ENCODE measurements at places on chromosomes 6 and 20. TPM values are rescaled to one million over a fixed set of nuclear protein-coding genes. Genes with fewer than 3 reads are reported as not detected.
A peak's percentile ranks its signal among the peaks of the same experiment; 100 is the strongest.

The MYBL2 gene
- 0.26 TPM for total RNA-seq

DNA sequence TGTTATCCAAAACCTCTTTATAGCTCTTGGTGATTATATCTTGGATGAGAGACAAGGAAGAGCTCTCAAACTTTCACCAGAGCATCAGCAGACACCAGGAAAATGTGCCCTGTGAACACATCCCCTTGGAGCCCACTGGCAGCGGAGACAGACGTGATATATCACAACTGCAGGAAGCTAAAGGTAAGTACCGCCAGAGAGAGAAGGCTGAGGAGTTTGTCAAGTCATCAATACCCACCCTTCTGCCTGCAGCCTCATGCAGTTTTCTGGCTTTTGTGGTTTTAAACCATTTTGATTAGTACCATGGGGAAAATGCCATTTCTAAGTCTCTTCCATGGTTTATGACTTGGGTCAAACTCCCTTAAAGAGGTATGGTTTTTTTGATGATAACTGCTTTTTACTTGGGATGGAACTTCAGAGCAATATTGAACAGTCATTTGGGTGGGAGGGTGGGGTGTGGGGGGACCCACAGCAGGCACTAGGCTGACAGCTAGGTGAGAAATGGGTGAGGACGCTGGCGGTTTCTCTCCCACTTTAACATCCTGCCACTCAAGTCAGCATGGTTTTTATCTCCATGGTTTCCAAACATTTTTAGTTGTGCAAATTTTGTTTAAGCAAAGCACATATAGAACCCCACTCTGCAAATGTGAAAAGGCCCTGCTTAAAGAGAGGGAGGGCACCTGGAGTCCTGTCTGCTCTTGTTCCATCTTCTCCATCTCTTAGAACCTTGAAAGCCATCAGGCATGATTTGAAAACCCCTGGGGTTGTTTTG, 108.4 kb downstream of the SCML4 start:
- DNase-seq: no peak

- no peak for DNase-seq
These were observed 330.8 kb downstream of the TAF4 start for GRCh38 chr20:61734733-61735502.

DNA sequence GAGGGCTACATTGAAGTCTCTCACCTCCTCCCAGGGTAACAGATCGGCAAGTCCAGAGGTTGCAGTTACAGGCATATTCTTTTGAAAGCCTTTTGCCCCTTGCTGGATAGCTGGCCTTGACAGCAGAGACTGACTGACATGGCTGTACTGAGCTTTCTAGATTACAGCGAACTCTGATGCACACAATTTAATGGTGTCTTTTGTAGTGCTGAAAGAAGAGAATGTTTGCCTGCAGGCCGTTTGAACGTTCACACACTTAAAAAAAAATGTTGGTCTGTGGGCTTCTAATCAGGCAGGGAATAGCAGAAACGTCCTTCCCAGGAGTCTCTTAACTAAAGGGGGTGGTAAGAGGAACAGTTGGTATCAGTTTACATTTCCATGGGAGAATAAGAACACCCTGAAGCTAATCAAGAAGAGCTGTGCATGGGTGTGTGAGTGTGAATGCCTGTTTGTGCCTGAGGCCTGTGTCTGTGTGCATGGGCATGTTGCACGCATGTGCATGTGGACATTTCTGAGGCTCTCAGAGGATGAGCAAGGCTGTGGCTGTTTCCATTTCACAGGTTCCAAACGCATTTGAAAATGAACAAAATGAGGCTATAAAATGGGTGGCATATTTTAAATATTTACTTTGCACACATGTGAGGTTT, 213.9 kb upstream of the SSTR4 start:
- no peak for DNase-seq

DNA sequence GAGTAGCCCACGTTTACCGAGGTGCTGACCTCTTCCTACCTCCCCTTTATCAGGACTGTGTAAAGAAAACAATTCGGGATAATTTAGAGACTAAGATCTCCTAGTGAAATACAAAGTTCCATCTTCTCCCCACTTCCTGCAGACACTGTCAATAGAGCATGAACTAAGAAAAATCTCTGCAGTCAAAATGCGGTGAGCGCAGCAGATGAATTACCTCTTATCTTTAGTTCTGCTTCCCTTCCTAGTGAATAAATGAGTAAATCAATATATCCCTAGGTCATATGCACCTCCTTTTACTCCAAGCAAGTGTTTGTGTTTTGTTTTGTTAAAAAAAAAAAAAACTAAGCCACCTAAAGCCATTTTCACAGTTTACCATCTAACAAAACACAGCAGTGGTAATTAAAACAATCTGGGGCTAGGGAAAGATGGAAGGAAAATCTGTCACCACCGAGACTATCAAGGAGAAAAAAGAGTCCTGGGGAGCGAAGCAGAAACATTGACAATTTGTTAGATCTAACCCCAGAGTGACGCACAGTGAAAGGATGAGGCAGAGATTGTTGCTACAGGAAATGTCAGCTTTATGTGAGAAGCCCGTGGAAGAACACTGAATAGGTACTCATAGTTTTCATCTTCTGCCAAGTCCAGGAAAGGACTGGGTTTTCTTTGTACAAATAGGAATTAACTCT, 159.4 kb upstream of the SPTLC3 start:
- DNase-seq: no peak

The NFATC2 gene
- total RNA-seq: under 0.01 TPM

GRCh38 chr20:58006346-58007316, 221.8 kb downstream of the ANKRD60 start:
- no peak for DNase-seq

- no peak for DNase-seq
These were observed 25.1 kb upstream of the CDH22 start for GRCh38 chr20:46333161-46333991.

DNA sequence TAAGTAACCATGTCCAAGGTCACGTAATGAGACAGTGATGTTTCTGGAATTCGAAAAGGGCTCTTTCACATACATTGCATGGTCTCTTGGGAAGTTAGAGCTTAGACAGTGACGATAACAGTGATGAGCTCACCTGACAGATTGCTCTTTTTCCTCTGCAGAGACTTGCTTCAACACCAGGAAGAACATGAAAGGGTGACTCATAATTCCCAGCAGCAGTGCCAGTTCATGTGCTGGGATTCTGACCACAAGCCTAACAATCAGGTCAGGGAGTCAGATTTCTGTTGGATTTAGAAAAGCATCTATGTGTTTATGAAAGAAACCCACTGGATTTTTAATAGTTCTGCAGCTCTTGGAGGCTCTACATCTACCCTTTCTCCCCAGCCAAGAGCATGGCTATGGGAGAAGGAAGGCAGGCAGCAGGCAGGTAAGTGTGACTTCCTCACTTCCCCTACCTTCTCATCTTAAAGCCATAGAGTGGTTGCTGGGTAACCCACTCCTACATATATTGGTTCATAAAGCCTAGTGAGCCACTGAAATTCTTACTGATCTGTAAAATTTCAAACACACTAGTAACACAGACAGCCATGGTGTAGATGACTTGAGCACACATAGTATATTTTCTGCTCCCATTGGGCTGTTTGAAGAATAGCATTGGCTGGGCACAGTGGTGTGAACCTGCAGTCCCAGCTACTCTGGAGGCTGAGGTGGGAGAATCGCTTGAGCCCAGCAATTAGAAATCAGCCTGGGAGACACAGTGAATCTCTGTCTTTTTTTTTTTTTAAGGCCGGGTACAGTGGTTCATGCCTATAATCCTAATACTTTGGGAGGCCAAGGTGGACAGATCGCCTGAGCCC, 44.4 kb upstream of the LOC128125822 start:
- peak; percentile 99 for DNase-seq

DNA sequence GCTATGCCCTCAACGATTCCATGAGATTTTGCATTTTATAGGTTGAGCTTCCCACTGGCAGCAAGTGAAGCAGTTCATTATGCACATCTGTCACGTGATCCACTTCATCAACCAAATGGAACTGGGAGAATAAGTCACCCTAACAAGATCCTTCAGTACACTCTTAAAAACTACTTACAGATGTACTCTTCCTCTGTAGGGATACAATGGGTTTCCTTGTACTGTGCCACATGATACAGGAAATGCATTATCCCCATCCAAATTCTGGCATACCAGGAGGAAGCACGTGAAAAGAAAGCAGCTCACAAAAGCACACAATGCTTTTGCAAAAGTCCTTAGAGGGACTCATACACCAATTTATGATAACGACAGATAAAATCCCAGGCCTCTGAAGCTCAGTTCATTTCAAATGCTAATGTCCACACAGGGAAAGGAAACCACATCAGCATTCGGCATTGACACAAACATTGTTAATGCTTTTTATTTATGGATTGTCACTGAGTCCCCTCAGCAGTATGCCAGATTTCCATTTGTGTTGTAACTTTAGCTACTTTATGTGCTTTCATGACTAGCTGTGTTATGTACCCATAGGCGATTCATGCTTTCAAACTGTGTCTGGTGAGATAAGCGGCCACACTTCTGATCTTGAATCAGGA, 58.1 kb upstream of the REV3L start:
- DNase-seq: no peak

- DNase-seq: no peak
These were observed 18.9 kb upstream of the GTF3C6 start for GRCh38 chr6:110939429-110940200.

The SIRPG gene
- total RNA-seq: not detected

The HTR1E gene
- total RNA-seq: not detected

DNA sequence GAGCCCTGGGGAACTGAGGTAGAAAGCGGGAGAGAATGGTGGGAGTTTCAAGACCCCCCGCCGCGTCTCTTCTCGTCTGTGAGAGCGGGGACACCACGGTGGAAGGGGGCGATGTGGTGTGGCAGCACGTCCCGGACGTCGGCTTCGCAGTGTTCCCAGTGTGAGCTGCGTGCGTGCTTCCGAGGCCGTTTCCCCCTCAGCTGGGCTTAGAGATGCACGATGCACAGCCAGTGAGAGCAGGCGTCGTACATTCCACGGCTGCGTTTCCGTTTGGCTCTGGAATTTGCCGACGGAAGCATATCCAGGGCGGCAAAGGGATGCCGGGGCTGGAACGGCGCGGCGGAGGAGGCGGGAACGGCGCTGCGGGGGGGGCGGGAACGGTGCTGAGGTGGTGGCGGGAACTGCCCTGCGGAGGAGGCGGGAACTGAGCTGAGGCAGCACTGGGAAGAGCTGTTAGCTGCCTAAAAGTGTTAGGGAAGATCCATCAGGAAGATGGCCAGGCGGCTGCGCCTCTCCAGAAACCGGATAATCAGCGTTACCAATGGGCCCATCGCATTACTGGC, 37.7 kb downstream of the KIF25 start:
- DNase-seq: peak; percentile 43

The BMP7 gene
- not detected for total RNA-seq

The PRDM13 gene
- total RNA-seq: not detected

GRCh38 chr6:35713006-35713767, 23.6 kb upstream of the ARMC12 start:
- no peak for DNase-seq

- DNase-seq: no peak
These were observed 22.6 kb upstream of the SIRPB2 start for GRCh38 chr20:1513801-1514200.

The BCAS1 gene
- under 0.01 TPM for total RNA-seq

DNA sequence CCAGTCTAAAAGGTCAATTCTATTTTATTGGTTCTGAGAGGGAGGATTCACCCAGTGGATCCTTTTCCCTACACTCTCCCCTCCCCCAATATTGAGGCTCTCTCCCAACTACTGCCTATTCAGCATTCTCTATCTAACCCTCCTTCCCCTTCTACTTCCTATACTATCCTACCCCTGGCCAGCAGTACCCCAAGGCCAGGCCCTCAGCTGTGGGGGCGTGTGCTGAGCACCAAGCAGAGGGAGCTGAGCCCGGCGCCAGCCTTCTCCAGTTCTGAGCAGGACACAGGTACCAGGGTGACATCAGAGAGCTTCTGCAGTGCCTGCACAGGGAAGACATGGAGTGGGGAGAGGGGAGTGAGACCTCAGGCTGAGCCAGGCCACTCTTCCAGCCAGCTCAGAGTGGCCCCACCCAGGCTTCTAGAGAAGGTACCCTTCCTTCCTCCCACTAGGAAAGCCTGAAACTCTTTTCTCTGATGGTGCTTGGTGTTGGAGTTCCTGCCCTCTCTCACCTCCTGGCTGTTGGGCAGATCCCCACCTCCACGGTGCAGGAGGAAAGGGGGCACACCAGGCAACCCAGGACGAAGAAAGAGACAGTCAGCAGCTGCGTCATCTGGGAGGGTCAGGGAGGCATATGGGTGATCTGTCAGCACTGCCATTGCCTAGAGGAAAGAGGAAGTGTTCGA, 1.9 kb downstream of the DDAH2 start:
- DNase-seq: no peak

- DNase-seq: no peak
These were observed 27.8 kb upstream of the PIM1 start for GRCh38 chr6:37142050-37142614.

DNA sequence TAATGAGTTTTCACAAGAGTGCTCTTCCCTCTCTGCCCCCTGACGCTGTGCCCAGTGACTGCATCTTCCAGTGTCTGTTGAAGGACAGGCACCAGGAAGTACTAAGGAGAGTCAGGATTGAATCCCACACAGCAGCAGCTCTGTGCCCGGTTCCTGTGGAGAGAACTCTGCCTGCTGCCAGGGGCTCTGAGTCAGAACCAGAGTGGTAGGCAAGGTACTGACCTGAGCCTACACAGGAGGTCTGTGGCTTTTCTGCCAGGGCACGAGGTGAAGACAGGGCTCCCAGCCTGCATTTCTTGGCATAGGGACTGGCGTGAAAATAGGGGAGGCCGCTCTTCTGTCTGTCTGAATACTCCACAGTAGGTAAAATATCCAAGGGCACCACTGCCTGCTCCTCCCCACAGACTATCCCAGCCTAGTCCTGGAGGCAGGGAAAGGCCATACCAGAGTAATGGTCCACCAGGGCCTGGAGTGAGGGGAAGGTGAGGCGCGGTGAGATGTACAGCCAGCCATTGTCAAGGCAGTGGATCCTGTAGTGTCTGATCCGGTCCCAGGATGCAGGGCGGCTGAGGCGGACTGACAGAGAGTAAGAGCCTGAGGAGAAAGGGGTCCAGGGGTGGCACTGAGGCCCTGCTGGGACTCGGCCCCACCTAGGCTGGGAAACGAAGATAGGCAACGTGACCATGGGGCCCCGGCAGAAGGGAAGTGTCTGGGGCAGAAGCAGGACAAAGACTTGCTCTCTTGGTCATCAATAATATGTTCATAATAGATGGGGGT, 9.4 kb downstream of the RAB5IF start:
- peak; percentile 21 for DNase-seq

GRCh38 chr6:44233567-44234100, 10.2 kb downstream of the SLC29A1 start:
- no peak for DNase-seq

- DNase-seq: no peak
These were observed 290.8 kb downstream of the THBS2 start for GRCh38 chr6:168962886-168963285.

DNA sequence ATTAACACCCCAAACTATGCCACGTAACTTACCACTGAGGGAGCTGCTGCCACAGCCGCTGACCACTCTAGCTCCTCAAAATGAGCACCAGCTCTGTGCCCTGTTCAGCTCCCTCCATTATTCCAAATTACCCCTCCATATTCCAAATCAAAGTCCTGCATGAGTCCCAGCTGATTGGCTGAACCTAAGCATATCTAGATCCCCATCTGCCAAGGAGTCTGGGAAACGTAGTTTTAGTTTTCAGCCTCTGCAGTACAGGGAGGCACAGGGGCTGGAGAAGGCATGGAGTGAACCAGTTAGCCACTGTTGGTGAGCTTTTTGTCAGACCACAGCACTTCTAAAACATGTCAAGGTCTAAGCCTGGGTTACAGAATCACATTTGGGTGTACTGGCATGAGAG, 15.9 kb downstream of the UNC5CL start:
- no peak for DNase-seq

- no peak for DNase-seq
These were observed 43.7 kb downstream of the MAPK14 start for GRCh38 chr6:36071281-36071680.

GRCh38 chr6:87054143-87054833, 40.6 kb downstream of the CGA start:
- DNase-seq: no peak

Data from fibroblast of lung (primary cell).